ENCODE measurements at places on chromosomes 3 and 15.

DNA sequence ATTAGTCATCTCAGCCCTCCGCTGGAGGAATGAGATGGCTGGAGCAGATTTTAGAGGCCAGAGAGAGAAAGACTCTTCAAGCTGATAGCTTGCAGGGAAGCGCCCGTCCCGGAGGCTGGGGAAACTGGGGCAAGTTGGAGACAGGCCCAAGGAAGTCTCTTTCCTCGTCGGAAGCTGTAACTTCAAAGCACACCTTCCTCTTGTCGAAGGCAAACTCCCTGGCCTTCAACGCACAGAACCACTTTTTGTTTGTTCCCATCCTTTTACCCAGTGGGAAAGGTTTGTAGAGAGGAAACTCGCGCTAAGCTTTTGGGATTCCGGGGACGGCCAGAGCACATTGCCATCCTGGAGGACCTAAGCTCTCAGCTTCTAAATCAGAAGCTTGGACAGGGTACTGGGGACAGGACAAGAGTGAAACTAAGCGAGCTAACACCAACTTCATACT lies 900 bp upstream of the EOMES start:
- DNase-seq: no peak

DNA sequence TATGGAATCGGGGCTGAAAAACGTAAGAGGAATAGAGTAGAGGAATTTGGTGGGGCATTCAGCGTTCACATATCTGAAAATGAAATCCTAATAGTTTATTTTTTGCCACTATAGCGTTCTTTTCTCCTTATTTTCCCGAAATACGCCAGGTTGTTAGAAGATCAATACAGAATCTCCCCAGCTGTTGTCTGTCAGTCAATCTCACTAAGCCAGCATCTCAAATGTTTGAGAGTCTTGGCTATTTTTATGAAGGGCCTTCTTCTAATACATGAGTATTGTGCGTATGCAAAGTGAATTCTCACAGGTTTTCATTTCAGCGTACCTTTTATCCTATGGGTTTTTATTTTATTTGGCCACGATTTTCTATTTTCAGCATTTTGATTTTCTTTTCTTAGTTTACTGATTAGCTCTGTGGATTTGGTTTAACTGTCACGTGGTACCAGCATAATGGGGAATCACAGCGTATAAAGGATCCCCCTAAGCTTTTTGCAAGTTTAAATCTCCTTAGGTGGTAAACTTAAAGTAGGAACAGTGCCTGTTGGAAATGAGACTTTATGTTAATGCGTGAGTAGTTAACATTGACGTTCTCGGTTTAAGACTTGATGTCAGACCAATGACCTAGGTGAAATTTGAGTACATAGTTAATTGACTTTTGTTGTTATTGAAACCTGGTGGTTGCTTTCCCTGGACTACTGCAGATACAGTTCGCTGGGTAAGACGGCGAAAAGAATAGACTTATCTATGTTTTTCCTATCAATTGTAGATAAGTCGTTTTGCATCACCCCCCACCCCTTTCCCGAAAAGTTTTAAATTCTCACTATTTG lies 1.3 kb downstream of the FXR1 start:
- DNase-seq: peak; percentile 43

- DNase-seq: no peak
Measured at GRCh38 chr15:67906382-67906781, 66.5 kb upstream of the RNU6-1 start.

- DNase-seq: no peak
Measured at GRCh38 chr3:112781599-112781998, 65.1 kb downstream of the CD200R1L start.

DNA sequence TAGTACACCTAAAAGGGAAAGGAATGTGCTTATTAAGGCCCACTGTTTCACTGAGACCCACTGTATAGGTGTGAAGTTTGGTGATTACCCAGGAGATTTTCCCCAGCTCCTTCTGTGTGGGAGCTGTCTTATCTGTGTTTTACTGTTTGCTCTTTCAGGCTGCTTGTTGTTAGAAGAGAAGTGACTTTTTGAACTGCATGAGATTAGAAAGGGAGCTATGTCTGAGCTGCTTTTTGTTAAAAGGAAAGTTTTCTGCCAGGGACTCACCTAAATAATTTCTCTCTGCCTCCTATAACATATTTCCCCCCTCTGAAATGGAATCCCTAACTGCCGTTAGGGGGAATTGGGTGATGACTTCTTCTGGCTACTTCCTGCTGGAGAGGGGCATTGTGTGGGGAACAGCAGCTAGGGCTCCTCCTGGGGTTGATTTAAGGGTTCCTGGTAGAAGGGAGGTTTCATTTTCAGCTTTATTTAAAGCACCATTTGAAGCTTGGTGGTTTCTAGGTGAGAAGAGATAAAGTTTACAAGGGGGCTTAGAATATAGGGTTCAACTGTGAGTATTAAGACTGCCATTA lies 77.1 kb upstream of the ATP11B start:
- DNase-seq: no peak

- DNase-seq: peak; percentile 59
Measured at GRCh38 chr3:25856902-25857518, 67.1 kb downstream of the OXSM start.

- no peak for DNase-seq
Measured at GRCh38 chr3:160370987-160371857, 27.8 kb downstream of the IFT80 start.

DNA sequence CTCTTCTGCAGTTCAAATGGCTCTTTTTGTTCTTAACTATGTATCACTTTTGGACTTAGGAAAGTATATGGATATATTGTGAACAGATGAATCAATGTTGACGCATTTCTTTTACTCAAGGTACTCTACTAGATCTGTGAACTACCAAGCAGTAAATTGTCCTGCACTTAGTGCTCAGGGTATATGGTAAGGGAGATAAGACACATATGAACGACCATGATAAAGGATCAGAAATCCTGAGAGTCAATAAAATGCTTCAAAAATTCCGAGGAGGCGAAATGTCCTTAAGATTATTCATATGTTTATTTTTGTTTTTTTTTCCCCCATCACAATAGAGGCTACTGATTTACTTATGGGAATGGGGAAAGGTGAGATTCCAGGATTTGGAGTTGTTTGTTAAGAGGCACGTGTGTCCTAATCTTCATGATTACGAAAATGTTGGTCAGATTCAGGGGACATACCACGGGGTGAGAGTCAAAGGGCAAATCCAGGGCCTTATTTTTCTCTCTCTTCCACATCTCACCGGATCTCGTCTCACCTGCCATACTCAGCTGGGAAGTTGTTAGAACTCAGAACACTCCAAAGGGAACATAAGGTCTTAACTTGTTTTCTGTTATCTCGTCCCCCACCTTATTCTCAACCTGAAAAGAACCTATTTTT lies 475.1 kb upstream of the TBL1XR1 start:
- no peak for DNase-seq

GRCh38 chr3:184832044-184832443 lies 20.1 kb downstream of the VPS8 start:
- DNase-seq: no peak

DNA sequence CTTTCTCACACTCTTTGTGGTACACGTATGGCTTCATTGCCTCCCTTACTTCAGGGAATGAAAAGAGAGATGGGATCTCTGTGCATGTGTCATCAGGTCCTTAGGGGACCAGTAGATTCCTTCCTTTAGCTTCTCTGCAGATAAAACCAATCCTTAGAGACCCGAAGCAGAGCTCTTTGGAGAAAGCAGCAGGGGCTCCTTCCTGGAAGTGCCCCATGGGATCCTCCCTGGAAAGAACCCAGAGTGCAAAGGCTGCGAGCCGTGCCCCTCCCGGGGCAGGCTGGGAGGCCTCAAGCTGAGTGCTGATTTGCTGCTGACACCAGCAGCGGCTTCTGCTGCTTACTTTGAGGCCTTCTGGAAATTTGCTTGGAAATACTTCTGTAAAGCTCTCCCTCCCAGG lies 328.6 kb upstream of the RGMA start:
- DNase-seq: no peak

GRCh38 chr15:45641374-45641781 lies 6.5 kb downstream of the SQOR start:
- DNase-seq: peak; percentile 97

DNA sequence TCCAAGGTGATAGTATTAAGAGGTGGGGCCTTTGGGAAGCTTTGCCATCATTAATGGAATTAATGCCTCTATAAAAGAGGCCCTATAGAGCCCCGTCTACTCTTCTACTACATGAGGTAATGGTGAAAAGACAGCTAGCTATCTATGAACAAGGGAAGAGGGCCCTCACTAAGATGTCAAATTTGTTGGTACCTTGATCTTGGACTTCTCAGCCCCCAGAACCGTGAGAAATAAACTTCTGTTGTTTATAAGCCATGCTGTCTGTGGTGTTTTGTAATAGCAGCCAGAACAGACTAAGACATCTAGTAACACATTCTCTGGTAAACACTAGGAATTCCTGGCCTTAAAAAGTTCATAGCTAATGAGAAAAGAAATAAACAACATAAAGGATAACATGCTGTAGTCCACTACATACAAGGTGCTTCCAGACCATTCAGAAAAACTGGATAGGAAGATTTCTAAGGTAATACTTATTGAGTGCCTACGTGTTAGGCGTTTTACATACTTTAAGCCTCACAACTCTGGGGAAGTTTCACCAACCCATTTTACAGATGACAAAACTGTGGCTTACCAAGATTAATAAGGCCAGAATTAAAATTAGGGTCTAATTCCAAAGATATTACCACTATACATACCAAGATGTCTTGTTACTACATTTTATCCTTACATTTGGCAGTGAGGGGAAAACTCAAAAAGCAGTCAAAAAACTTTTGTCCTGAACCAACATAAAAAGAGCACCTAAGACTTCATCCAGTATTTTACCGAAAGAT lies 3.2 kb downstream of the UBE3A start:
- DNase-seq: peak; percentile 49

GRCh38 chr3:123713211-123713610 lies 128.4 kb upstream of the HACD2 start:
- DNase-seq: no peak

DNA sequence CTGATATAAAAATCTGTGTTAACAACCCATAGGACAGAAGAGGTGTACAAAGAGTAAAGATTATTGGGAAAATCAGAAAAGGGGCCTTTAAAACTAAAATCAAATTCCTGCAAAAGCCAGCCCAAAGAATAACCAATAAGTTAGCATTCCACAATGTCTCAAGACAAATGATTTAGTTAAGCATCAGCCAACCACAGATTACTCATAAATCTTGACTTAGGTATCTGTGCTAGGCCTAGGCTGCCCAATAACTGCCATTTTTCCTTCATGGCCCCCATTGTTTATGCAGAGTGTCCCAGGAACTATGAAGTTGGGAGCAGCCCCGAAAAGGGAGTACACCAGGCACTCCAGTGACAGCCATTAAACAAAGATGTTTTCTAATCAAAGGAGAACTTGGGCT lies 7.4 kb downstream of the TRANK1 start:
- peak; percentile 47 for DNase-seq

Data from iris pigment epithelial cell (primary cell).